Stimulated activated CD8-positive, alpha-beta memory T cell treated with anti-CD3 and anti-CD28 coated beads, Interleukin-4, amount 100 ng/mL, for 4 hours (primary cell): ENCODE measurements at places on chromosomes 6 and 20.

GRCh38 chr6:112603726-112604125 lies 256.6 kb downstream of the RFPL4B start:
- DNase-seq = no peak

DNA sequence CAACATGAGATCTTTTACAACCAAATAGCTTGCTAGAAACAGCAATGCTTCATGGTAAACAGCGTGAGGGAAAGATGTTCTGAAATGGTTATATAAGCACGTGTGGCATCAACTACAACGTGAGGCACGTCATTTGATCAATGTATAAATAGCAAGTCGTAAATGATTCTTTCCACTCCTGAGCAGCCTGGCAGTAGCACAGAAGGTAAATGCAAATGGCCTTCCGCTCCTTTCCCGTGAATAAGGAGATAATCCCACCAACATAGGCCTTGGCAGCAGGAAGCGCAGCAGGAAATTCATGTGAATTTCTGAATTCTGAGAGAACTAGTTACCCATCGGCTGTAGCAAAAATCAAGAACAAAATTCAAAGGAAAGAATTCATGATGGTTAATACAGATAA lies 17.0 kb downstream of the RPS6KA2 start:
- DNase-seq = no peak

GRCh38 chr20:43375591-43375990 lies 82.1 kb upstream of the SRSF6 start:
- no peak for DNase-seq

DNA sequence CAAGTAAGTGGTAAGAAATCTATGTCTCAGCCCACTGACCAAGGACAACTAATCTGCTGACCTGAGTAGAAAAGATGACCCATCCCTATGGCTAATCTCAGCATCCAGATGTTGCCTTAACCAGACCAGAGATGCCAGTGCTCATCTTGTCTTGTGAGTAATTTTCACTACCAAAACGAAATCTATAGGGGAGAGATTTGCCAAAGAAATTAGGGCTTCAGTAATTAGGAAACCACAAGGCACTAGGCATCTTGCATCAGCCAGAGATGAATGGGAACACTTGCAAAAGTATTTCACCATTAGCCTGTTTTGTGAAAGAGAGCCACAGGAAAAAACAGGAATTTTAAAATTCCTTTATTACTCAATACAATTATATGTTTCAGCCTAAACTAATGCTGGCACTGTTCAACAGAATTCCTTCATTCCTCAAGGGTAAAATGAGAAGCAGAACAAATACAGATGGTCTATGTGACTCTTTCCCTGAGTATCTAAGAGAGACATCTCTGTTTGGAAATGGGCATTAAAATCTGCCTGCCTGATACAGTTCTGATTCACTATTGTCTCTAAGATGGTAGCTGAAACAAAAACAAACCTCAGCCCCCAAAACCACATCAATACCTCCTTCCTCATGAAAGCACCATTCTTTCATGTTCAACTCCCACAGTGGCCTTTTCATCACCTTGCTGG lies 87.8 kb downstream of the GMDS start:
- DNase-seq = no peak

GRCh38 chr6:72595812-72596211 lies 26.1 kb upstream of the KCNQ5 start:
- no peak for DNase-seq

DNA sequence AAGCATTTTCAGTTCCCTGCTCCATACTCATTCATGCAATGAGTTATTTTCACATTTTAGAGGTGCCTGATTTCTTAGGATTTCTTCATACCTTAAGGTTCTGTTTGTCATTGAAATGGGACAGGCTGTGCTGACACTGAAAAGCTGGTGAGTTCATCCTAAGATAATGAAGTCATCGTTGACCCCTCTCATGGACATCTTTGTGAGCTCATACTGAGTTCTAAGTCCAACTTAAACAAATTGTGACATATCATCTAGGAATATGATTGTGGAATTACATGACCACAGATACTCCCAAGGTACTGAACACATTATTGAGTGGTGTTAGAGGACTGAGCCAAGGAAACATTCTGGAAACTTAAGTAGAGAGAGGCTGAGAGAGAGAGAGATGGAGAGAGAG lies 224.8 kb upstream of the JAG1 start:
- DNase-seq = no peak

DNA sequence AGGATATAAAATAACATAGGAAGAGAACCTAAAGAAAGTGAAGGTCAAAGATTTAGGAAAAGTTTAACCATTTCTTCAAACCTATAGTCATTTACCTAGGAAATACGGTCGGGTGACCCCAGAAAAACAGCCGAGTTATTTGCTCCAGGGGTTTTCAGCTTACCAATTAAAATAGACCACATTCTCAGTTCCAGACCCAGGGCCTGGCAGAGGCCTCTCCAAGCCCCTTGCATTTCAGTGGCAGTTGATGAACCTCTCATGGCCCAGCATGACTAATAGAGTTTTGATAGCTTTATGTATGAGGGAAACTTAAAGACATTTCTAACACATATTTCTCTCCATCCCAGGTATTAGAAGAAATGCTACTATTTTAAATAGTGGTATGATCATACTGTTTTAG lies 113.5 kb downstream of the OGFRL1 start:
- no peak for DNase-seq

DNA sequence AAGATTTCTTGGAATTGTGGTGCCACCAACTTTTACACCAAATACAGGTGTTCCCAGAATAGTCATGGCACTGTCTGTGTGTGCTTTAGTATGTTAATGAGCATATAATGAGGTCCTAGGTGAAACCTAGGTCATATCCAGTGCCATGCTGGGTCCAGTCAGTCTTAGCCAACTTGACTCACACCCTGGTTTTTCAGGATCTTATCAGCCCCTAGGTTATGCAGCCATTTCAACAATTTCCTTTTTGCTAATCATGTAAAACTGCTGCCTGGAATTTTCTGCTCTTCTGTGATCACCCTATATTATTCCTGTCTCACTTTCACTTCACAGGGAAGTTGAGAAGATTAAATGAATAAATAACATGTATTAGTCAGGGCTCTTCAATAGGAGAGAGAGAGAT lies 23.7 kb downstream of the SDHAF4 start:
- DNase-seq = no peak

GRCh38 chr20:29689411-29690225 lies 1567.8 kb upstream of the DEFB115 start:
- peak; percentile 7 for DNase-seq

DNA sequence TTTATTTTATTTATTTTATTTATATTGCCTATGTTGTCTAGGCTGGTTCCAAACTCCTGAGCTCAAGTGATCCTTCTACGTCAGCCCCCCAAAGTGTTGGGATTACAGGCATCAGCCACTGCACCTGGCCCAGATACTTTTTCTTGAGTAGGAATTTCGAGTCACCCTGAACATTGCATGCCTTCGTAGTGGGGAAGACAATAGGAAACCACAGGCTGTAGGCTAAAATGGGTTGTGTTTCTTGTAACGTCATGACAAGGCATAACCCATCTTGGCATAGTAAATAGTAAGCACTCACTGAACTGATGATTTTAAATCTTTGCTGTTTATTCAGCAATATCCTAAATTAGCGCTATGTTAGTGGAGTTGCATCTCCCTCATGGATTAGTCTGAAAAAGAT lies 34.9 kb downstream of the PTPN1 start:
- no peak for DNase-seq

- DNase-seq = no peak
Observed at GRCh38 chr20:63973636-63974401, 4.1 kb upstream of the ZNF512B start.

GRCh38 chr6:159890792-159891191 lies at the start of gene MAS1:
Gene MAS1 (plus strand): TSS chr6:159890988. CDS start chr6:159906956, 15,968 bp downstream.
- DNase-seq = no peak

DNA sequence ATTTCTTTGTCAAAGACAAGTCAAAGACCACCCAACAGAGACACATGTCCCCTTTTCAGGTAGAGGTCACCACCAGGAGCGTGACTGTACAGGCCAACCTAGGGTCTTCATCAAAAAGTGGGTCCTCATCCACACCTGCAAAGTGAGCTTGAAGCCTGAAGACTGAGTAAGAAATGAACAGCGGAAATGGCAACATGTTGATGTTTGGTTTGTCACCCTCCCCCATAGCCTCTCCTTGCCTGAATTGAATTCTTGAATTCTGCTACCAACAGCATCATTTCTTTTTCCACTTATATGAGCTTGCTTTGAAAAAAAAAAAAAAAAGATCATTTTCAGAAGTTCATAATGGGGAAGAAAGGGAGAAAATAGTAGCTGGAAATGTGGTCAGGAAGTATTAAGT lies 104.4 kb downstream of the NFATC2 start:
- no peak for DNase-seq

GRCh38 chr20:25247956-25248785 lies at the start of gene PYGB:
Gene PYGB (plus strand): TSS chr20:25248085. CDS start chr20:25248179, 94 bp downstream.
- no peak for DNase-seq

DNA sequence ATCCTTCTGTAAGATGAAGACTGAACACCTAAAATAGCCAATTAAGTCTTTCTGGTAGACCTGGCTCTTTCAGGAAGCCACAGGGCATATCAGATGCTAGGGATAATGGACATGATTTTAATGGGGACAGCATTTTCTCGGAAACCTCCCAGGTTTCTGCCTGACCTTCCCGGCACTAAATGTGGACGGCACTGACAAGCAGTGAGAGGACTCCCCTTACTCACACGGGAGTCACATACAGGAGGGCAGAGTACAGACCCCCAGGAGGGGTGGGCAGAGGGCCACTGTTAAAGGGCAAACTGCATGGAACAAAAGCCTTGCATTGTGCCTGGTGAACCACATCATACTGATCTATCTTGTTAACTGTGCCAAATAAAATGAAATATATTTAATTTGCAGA lies 19.9 kb downstream of the PSMG4 start:
- DNase-seq = no peak
